ENCODE measurements at places on chromosomes 7 and 10.

DNA sequence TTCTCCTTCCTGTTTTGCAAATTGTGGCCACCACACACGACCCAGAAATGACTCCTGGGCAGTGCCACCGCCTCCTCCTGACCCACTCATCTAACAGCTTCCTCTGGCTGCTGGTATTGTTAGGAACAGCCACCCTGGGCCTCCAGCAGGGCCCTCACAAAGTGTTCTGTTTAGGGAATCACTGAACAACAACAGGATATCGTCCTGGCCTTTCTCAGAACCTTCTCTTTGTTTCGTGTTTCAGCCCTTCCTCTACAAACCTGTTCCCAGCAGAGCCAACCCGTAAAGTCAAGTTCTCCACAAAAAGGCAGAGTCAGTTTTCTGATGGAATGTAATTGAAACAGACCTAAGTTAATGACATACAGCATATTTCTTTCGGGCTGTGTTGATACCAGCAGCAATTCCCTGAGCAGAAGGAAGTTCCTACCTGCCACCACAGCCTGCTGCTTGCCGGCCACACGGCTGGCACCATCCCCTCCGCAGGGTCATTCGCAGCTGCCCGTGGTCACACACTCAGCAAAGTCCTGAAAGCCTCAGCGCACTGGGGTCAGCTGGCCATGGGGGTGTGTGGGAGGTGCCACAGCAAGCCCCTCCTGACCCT lies 91.7 kb upstream of the PITRM1 start:
- DNase-seq, result no peak

GRCh38 chr10:75283078-75283670 lies 47.4 kb upstream of the COMTD1 start:
- DNase-seq, result no peak

- DNase-seq, result no peak
Observed at GRCh38 chr7:40640566-40640965, 505.8 kb downstream of the SUGCT start.

DNA sequence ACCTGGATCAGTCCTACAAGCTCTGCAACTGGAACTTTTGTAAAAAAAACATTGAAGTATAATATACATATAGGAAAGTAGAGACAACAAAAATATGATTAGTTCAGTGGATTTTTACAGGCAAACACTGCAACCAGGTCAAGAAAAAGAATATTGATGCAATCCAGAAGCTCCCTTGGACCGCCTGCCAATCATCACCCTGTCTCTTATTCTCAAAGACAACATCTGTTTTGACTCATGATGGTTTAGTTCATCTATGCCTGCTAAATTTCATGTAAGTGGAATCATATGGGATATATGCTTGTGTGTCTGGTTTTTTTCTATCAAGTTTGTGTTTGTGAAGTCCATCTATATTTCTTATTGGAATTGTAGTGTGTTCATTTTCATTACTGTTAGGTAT lies 7.7 kb upstream of the HYCC1 start:
- no peak for DNase-seq

- DNase-seq, result peak; percentile 14
Observed at GRCh38 chr7:83271212-83272099, 108.8 kb upstream of the PCLO start.

GRCh38 chr7:11607686-11608085 lies 224.3 kb downstream of the THSD7A start:
- DNase-seq, result no peak

DNA sequence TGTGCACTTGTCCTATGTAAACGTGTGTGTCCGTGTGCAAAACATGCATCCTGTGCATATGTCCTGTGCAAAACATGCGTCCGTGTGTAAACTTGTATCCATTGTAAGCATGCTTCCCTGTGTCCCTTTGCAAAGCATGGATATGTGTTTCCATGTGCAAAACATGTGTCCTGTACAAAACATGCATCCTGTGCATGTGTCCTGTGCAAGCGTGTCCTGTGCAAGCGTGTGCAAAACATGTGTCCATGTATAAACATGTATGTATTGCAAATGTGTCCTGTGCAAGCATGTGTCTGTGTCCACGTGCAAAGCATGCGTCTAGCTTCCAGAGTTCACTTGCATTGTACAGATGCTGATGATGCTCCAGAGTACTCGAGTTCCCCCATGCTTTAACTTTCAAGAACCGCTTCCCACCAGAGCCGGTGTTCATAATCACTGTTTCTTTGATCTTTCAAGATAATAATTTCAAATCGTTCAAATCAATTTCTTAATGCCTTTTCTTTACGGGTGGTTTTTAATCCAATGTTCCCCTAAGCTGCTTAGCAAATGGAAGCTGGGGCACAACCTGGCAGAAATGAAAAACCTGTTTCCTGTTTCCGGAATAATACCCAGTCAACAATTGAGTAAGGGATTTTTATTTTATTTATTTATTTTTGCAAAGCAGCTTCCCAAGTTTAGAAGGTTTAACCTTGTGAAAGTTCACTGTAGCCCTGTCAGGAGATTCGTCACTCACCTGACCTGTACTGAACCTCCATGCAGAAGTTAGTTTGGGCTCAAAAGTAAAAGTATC lies 641 bp upstream of the ASB13 start:
- no peak for DNase-seq

DNA sequence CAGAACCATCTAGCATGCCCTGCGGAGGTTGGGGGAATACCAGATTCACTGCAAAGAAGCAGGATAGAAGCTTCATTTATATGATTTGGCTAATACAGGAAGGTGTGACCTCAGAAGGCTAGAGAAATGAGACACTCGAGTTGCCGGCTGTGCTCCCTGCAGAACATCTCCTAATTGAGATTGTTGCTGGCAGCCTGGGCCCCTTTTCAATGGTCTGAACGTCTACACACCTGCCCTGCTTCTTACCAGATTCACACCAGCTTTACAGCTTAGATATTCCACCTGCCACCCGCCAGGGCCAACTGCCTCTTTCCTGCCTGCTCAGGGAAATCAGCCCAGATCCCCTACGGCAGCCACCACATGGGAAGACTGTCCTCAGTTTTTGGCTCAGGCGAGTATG lies 475.3 kb upstream of the AUTS2 start:
- DNase-seq, result no peak

DNA sequence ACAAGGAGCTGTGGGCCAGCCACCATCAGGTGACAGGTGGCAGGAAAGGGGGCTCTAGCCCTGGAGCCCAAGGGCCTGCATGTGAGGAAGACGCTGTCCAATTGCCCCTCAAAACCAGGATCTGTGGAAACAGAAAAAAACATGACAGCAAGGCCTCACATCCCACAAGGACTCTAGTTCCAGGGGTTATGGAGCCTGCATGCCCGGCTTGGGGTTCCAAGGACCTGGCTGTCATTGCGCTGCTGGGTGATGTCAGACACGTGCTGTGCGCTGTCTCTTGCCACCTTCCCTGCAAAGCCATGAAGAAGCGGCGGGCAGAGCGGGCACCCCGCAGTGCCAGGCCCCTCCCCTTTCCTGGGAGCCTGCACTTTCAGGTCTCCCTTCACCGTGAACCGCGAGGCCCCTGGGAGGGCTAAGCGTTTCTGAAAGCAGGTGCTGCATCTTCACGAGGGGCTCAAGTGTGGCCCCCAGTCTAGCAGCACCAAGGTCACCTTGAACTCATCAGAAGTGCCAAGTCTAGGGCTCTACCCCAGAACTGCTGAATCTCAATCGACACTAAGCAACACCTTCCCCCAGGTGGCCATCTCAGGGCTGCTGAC lies 15.1 kb upstream of the CRYGN start:
- DNase-seq, result no peak

DNA sequence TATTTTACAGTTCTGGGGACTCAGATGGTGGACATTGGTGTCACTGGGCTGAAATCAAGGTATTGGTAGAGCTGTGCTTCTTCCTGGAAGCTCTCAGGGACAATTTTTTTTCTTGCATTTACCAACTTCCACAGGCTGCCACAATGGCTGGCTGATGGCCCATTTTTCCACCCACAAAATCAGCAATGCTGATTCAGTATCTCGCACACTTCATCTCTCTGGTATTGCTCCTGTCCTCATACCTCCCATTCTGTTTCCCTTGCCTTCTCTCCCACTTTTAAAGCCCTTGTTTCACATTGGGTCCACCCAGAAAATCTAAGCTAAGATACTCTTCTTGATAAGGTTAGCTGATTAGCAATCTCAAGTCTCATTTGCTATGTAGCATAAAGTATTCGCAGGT lies 530.9 kb upstream of the POM121L12 start:
- no peak for DNase-seq

DNA sequence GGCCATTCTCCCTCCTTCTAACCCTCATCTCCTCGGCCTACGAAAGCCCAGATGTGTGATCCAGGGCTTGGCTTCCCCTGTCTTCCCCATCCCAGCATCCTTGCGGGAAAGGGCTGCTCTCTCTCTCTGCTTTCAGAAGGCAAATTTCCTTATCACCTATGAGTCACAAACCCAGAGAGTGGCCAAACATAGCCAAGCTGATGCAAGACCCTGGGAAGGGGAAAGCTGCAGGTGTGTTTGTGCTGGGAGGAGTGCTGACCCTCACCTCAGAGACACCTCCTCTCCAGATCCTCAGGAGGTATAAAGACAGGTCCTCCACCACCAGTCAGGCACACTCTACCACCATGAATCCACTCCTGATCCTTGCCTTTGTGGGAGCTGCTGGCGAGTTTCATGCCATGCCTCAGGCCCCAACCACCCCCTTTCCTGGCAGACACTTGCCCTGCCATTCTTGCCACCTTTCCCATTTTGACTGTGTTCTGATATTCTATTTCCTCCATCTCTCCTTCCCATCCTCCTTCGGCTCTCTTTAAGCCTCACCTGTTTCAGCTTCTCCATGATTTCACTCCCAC lies 10.6 kb upstream of the PRSS2 start:
- no peak for DNase-seq

DNA sequence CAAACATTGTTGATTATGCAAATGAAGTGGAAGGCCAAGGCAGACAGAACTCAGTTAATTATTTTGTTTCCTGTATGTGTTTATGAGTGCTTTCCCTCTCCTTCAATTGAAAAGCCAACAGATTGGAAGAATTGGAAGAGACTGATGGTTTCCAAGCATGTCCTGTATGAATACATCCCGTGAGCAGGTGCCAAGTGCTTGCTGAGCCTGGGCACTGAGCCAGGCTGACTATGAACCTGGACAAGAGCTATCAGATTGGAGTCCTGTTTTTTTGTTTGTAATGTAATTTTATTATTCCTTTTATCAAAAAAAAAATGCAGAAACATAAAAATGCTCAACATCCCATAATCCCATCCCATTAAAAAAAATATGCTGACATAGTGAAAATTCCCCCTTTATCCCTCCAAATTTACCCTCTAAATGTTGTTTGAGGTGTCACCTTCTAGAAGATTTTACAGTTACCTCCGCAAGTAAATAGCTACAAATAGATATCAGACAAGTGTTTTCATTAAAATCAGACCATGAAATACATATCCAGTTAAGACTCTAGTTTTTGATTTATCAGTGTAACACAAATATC lies 449.5 kb downstream of the GRID1 start:
- DNase-seq, result no peak

DNA sequence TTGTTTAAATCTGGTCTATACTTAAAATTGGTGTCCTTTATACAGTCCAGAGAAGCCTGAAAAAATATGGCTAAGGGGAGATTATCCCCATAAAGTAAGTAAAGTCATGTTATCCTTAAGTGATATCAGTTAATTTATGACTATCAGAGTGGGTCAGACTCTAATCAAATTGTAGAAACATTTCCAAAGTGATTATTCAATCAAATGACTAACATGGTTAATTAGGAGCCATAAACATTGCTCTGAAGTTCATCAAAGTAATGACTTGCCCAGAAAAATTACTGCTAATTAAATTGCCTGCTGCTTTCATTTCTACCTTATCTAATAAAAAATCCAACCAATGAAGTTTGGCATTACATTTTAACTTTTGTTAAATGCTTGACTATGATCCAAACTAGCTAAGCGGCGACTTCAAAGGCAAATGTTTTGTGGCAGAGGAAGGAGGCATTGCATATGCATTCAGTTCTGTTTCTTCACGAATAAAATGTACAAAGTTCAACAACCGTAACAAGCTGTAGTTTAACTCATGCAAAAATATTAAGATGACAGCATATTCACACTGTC lies 76.7 kb downstream of the ETV1 start:
- DNase-seq, result no peak

DNA sequence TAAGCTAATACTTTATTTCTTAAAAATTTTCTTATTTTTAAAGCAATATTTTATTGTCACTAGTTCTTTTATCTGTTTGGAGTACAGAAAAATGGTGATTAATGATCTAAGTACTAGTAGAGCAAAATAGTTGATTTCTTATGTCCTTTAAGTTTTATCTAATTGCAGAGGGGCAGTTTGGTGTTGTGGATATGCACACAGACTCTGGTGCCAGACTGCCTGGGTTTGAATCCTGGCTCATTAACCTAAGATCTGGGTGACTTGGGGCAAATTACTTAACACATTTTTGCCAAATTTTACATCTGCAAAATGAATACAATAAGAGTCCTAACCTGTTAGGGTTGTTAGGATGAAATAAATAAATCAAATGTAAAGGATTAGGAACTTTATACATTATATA lies 10.7 kb upstream of the PRPS1L1 start:
- DNase-seq, result no peak

GRCh38 chr10:101040061-101040460 lies 9.0 kb downstream of the SFXN3 start:
- DNase-seq, result no peak

- no peak for DNase-seq
Observed at GRCh38 chr10:14560274-14560673, 214.4 kb downstream of the FAM107B start.

GRCh38 chr7:42479816-42480633 lies 243.0 kb upstream of the GLI3 start:
- DNase-seq, result no peak

DNA sequence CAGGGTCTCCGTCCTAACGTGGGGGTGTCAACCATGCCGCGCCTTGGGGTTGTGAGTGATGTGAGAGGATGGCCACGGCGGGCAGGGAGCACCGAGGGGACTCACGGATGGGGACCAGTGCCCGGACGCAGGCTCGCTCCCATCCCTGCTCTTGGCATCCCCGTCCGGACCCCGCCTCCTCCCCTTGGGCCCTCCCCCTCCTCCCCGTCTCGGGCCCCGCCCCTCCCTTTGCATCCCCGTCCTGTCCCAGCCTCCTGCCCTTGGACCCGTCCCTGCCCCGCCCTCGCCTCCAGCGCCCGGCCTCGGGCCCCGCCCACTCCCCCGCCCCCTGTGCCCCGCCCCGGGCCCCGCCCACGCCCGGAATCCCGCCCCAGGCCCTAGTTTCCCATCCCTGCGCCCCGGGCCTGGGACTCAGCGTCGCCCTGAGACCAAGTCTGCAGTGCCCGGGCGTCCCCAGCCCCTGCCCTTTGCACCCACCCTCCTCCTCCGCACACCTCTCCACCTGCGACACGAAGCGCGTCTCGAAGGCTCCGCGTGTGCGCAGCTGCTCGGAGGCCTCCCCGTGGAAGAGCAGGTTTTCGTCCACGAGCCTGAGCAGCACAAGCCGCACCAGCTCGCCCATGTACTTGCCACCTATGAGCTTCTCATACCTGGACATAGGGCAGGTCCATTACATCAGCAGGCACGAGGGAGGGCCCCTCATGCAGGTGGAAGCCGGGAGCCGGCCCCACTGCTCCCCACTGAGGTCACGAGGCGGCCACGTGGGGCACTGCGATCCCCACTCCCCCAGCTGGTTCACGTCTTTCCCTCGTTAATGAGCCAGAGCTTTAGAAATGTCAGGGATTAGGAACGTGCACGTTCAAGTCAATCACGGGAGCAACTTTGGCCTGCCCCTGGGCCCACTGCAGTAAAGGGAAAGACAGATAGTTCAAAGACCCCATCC lies 5.1 kb upstream of the MYL7 start:
- no peak for DNase-seq

- no peak for DNase-seq
Observed at GRCh38 chr10:117563780-117564179, 21.2 kb downstream of the EMX2 start.
